CD8-positive, alpha-beta memory T cell (primary cell): ENCODE measurements at places on chromosomes 2 and 18. TPM values are rescaled to one million over a fixed set of nuclear protein-coding genes. Genes with fewer than 3 reads are reported as not detected.
A peak's percentile ranks its signal among the peaks of the same experiment; 100 is the strongest.

GRCh38 chr2:235863414-235863813 is 304.8 kb downstream of the GBX2 start:
- no peak overlapping the region for H3K4me3 ChIP-seq
- no peaks in the 10 kb centered on the region for H3K27me3 ChIP-seq
- H3K4me1 ChIP-seq = no peaks in the 10 kb centered on the region
- no peak overlapping the region for H3K27ac ChIP-seq

GRCh38 chr18:61459896-61460648 is 126.8 kb downstream of the CDH20 start:
- no peaks in the 10 kb centered on the region for H3K36me3 ChIP-seq
- no peaks in the 10 kb centered on the region for H3K4me1 ChIP-seq
- H3K4me3 ChIP-seq = no peak overlapping the region
- no peak overlapping the region for H3K27ac ChIP-seq

DNA sequence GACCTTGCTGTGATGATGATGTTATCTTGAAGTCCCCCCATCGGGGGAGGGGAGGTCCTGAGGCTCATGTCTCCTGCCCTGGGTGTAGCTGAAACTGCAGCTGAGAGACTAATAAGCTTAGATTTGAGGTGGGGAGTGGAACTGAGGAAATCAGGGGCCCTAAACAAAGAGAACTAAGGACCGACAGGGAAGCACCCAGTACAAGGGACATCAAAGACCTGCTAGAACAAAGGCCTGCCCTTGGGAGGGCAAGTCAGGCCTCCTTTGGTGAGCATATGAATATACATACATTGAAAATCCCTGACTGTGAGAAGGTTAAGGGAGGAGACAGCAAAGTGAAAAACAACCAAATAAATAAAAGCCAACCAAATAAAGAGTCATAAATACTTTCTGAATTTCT is 1132.5 kb upstream of the CELF4 start:
- H3K4me1 ChIP-seq = no peaks in the 10 kb centered on the region
- DNase-seq = no peak
- H3K27ac ChIP-seq = no peak overlapping the region
- no peak overlapping the region for H3K4me3 ChIP-seq
- no peaks in the 10 kb centered on the region for H3K36me3 ChIP-seq

DNA sequence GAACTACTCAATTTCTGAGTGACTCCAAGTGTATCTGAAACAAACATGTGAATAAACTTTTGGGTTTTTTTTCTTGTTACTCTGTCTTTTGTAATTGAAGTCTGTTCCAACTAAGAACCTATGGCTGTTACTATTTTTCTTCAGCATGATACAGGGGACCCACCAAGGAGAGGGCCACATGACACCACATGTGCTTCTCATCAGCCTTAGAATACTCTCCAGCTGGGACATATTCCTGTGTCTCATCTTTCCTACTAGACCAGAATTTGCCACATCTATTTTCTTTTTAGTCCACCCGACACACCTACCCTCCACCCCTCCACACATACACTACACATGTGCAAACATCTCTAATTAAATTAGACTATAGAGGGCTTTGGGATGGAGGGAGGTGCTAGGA is 191.7 kb upstream of the NDUFV2 start:
- H3K36me3 ChIP-seq = no peaks in the 10 kb centered on the region
- H3K4me1 ChIP-seq = no peaks in the 10 kb centered on the region
- no peak overlapping the region for H3K4me3 ChIP-seq
- DNase-seq = no peak
- H3K27ac ChIP-seq = no peak overlapping the region

DNA sequence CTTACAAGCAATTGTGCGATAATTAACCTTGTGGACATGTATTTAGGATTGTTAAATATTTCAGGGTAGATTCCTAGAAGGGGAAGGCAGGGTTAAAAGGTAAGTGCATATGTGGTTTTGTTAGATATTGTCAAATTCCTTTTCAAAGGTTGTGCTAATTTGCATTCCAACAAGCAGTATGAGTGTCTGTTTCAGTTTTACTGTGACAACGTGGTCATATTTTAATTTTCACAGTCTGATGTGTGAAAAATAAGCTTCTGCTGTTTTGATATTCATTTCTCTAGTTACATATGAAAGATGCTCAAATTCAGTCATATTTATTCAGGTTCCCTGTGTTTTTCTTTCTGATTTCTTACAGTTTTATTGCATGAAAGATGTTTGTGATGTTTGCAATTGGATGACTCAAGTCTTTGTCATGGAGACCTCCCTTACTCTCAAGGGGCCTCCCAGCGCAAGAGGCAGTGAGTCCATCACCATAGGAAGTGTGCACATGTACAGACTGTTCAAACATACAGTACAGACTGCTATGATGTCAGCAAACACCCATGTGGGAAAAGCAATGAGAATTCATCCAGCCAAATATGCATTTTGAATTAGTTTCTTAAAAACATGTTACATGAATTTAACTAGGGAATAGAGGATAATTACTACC is 310.8 kb downstream of the GALR1 start:
- H3K27me3 ChIP-seq = no peaks in the 10 kb centered on the region
- H3K4me1 ChIP-seq = no peaks in the 10 kb centered on the region
- H3K4me3 ChIP-seq = no peak overlapping the region
- H3K27ac ChIP-seq = no peak overlapping the region
- DNase-seq = no peak

- H3K27ac ChIP-seq = no peak overlapping the region
- H3K4me1 ChIP-seq = no peaks in the 10 kb centered on the region
- H3K4me3 ChIP-seq = no peak overlapping the region
Measured at GRCh38 chr18:11411048-11411447, 198.3 kb upstream of the SLC35G4 start.

GRCh38 chr18:12377556-12378197 is 650 bp upstream of the AFG3L2 start:
- H3K27me3 ChIP-seq = no peaks in the 10 kb centered on the region
- DNase-seq = no peak
- no peaks in the 10 kb centered on the region for H3K36me3 ChIP-seq
- H3K4me3 ChIP-seq = peak overlapping the region; percentile 89
- peak overlapping the region; percentile 35 for H3K27ac ChIP-seq

DNA sequence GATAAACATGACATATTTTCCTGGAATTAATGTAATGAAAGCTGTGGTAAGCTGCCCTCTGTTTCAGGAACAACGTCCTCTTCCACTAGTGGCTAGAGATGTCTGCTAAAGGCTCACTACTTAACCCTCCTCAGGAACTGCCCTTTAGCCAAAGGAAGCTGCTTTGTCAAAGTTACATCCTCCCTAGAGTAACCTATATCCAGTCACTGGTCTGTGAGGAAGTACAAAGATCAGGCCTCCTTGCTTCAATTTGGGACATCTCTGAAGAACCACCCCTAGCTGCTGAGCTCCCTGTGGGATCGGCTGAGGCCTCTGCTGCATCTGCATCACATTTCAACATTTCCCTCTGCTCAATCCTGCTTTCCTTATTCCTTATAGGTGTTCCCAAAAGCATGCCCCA is 107.8 kb downstream of the PRELID3A start:
- H3K4me3 ChIP-seq = no peak overlapping the region
- H3K27me3 ChIP-seq = no peaks in the 10 kb centered on the region
- no peak for DNase-seq
- H3K36me3 ChIP-seq = no peaks in the 10 kb centered on the region

DNA sequence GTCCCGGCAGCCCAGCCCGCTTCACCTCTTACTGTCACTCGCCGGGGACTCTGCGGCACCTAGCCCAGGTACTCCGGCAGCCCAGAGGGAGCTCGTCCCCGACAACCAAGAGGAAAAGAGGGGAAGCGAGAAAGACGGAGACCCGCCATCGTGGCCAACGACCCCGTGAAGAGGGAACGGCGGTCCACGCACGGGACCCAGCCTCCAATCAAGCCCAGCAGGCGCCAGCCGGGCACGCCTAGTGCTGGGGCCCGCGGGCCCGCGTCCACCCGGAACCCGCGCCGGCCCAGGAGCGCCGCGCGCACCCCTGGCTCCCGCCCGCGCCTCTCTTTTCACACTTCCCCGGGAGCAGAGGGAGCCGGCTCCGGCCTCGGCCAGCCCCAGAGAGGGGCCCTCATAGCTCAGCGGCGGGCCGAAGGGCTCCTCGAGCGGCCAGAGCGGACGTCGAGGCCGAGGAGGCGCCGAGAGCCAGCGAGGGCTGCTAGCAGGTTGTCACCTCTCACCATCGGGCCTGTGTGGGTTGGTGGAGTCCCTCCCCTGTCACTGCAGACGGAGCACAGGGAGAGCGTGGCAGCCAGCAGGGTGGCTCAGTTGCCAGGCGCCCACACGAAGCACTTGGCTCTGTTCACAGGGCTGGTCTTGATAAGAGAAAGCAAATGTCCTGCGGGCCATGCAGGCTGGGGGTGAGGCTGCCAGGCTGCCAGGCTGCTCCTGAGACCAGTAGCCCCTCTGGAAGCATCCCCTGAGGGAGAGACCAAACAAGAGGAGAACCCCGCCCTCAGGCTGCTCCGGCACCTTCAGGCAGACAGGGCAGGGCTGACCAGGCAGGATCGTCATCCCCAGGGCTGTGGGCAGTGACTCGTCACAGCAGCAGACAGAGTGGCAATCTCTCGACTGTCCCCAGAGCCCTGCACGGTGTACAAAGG is 36.9 kb upstream of the KLF11 start:
- H3K4me3 ChIP-seq = no peak overlapping the region
- H3K36me3 ChIP-seq = no peaks in the 10 kb centered on the region
- no peak for DNase-seq

DNA sequence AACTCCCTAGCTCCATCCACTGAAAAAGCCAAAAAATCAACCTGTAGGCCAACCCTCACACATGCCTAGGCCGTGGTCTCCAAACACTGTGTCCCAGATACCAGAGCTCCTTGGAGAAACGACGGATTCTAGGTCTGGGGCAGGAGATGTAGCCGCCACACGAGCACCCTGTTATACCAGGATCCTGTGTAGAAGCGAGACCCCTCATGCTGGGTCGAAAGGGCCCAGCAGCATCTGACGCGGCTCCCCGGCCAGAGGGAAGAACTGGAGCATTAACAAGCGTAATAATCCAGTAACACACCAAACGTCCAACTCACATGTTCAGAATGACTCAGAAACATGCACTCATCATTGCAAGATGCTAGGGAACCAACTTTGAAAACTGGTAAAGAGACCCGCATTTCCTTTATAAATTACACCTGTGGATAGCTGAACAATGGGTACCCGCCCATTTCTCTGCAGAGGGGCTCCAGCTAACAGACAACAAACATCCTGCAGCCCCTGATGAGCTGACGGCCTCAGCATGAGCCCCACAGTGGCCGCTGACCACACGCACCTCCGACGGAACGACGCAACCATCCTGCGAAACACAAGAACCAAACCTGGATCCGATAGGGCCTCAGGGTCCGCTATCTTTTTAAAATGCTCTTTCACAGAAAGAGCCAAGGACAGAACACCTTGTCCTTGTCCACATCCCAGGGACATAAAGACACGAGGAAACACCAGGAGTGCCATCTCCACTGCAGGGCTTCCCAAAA is 14.2 kb downstream of the SLC66A2 start:
- peaks cover 2% of the 10 kb centered on the region for H3K36me3 ChIP-seq
- H3K27me3 ChIP-seq = no peaks in the 10 kb centered on the region
- no peaks in the 10 kb centered on the region for H3K4me1 ChIP-seq
- no peak overlapping the region for H3K27ac ChIP-seq
- DNase-seq = no peak
- H3K4me3 ChIP-seq = no peak overlapping the region

Gene ST6GAL2
- not detected for total RNA-seq

Gene ORC2
- 47.9 TPM for total RNA-seq

Gene EFR3B
- total RNA-seq = 0.27 TPM

Gene HOXD3
- total RNA-seq = not detected

Gene ABCA12
- total RNA-seq = not detected

Gene ARHGAP15
- 41.3 TPM for total RNA-seq
